Activated T-helper 1 cell treated with anti-CD3 and anti-CD28 coated beads, Interleukin-2, amount 50 U/mL, for 16 hours (primary cell): ENCODE measurements at places on chromosomes 1 and 21.

DNA sequence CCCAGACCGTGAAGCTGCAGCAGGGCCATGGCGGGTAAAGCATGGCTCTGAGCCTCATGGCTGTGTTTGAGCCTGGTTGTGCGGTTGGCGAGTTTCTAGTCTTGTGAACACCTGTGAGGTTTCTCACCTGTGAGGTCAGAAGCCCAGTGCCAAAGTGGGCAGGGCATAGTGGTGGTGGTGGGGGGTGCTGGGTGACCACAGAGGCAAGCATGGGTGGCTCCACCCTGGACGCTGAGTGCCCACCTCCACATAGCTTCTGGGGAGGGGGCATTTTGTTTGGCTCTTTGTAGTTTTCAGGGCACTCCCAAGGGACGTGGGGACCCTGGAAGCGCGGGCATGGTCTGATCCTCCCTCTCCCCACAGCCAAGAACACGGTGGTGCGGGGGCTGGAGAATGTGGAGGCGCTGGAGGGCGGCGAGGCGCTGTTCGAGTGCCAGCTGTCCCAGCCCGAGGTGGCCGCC, 91.1 kb downstream of the TRIM11 start:
- no peak for DNase-seq

DNA sequence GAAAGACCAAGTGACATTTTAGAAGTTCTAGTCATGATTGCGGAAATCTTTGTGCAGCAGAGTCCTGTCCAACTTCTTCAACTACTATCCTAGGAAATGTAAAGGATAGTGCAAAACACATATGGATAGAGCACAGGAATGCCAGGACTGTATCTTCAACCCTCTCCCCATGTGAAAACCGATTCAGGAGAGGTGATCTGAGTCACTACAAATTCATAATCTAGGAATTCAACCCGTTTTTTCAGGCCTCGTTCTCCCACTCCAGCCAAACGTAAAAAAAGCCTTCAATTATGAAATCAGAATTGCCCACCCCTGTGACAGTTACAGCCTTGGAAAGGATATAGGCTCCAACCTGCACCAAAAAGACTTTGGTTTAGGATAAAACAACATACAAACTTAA, 52.9 kb upstream of the RGS1 start:
- no peak for DNase-seq

DNA sequence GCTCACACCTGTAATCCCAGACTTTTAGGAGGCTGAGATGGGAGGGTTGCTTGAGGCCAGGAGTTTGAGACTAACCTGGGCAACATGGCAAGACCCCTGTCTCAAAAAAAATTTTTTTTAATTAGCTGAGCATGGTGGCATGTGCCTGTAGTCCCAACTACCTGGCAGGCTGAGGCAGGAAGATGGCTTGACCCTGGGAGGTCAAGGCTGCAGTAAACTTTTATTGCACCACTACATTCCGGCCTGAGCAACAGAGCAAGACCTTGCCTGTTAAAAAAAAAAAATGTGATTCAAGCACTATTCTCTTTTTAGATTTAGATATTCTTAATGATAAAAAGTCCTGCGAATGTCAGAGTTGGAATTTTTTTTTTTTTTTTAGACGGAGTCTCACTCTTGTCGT, 102.5 kb upstream of the L1TD1 start:
- no peak for DNase-seq

GRCh38 chr1:85058311-85058710, 10.0 kb upstream of the MCOLN3 start:
- no peak for DNase-seq

GRCh38 chr1:16141573-16142336, 14.1 kb downstream of the EPHA2 start:
- DNase-seq: no peak

- no peak for DNase-seq
These were observed 94.4 kb downstream of the COLGALT2 start for GRCh38 chr1:183942933-183943693.

GRCh38 chr21:29812947-29813346, 126.8 kb downstream of the GRIK1 start:
- no peak for DNase-seq

GRCh38 chr21:46617267-46618051, 12.6 kb upstream of the S100B start:
- DNase-seq: no peak

- no peak for DNase-seq
These were observed 15.8 kb downstream of the KCNQ4 start for GRCh38 chr1:40799351-40799867.

- no peak for DNase-seq
These were observed 35.0 kb upstream of the RD3 start for GRCh38 chr1:211527006-211527405.

DNA sequence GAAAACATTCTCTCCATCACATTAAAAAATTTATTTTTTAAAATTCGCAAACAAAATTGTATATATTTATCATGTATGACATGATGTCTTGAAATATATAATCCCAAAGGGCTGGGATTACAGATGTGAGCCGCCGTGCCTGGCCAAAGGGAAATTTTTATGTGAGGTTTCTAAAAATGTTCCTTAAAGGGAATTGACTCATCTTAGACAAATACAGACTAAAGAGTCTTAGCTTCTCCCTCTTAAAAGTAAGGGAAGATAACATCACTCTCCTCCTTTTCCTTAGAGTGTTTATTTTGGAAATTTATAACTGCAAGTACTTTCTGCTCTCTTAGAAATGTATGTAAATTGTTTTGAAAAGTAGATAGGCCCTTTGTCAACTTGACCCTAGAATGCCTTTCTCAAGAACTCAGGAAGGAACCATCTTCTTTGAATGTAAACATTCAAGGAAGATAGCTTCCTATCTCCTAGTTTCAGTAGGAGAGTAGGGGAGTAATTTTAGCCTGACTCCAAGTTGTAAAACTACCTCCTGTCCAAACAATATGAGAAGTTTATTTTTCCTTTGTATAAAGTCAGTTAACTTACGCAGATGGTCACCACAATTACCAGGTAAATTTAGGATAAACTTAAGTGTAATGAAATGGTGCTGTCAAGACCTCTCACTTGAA, 59.5 kb downstream of the C21orf91 start:
- no peak for DNase-seq

- peak; percentile 59 for DNase-seq
These were observed 37.1 kb upstream of the EPB41 start for GRCh38 chr1:28877132-28877781.

DNA sequence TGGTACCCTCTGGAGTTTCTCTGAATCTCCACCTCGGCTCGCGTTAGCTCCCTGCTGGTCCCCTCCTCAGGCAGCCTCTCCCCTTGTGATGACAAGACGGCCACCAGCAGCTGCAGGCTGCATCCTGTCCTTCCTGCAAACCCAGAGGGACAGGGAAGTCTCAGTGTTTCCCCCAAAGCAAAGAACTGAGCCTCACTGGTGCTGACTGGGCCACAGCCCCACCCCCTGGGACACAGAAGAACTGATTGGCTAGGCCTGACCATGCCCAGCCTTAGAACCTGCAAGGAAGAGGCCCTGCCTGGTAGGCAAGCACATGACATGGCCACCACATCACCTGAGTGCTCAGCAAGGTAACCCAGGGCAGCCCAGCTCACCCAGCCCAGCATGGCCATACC, 34.6 kb downstream of the TMEM51 start:
- no peak for DNase-seq

- no peak for DNase-seq
These were observed 181.8 kb upstream of the L1TD1 start for GRCh38 chr1:62012836-62013235.

DNA sequence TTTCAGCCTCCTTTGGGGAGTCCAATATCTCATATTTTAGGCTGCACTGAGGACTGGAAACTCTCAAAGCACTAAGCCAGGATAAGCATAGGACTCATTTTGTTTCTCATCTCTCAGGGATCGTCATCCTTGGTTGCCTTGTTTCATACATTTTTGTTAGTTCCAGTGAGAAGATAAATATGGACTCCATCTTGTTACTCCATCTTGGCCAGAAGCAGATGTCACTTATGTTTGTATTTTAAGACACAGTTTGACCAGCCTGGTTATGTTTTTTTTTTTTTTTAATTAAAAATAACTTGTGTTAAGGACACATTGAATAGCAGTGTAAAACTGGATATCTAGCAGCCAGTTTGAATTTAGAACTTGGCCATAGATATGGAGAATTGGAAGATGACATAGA, 34.7 kb downstream of the DISP3 start:
- no peak for DNase-seq

- no peak for DNase-seq
These were observed 42.9 kb upstream of the MPZL1 start for GRCh38 chr1:167678838-167679237.

- DNase-seq: no peak
These were observed 5.1 kb upstream of the HP1BP3 start for GRCh38 chr1:20792196-20792595.

DNA sequence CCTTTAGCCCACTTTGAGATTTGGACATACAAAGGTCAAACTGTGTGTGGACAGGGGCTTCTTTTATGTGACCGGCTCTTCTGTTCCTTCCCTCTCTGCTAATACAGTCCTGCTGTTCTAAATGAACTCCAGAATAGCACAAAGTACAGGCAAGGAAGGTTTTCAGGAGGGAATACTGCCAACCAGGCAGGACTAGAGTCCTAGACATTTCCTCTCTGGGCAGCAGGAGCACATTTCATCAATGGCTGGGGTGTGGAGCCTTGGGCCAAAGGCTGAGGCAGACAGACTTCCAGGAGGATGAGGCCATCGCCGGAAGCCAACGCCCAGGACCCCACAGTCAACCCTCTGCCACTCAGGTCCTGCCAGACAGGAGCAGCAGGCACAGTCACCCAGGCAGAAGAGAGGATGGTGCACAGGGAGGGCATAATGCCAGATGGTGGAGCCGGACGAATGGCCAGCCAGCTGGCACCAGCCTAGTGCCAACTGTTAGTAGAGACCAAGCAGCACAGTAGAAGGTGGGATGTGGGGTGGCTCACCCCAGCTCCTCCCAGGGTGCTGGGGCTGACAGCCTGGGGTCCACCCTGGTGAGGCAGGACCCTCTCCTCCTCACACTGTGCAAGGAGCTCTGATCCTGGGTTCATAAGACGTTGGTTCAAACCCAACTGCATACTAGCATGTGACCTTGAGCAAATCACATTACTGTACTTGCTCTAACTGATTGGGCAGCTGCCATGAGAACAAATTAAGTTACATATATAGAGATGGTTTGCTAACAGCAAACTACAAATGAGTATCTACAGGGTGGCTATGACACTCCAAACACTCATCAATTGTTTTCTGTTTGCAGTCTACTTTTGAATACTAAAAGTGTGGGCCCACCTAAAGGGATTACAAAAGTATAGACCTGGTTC, 410.7 kb downstream of the SIPA1L2 start:
- no peak for DNase-seq

GRCh38 chr1:207173396-207173795, 69.4 kb downstream of the C4BPA start:
- no peak for DNase-seq

- DNase-seq: no peak
These were observed 11.0 kb upstream of the RHBG start for GRCh38 chr1:156357977-156358376.

DNA sequence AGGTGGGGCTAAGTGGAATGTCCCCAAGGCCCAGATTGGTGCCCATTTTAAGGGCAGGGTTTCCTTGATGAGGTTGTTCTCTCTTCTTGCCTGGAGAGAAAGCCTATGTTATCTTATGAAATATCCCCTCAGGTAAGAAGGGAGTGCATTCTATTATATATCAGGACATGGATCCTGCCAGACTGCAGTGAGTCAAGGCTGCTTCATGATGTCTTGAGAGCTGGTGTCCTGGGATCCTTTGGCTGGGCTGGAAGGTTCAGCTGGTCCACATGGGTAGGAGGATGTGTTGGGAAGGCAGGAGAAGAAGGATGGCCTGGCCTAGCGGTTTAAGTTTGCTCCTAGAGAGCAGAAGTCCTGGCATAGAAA, 207.6 kb downstream of the ROR1 start:
- no peak for DNase-seq

DNA sequence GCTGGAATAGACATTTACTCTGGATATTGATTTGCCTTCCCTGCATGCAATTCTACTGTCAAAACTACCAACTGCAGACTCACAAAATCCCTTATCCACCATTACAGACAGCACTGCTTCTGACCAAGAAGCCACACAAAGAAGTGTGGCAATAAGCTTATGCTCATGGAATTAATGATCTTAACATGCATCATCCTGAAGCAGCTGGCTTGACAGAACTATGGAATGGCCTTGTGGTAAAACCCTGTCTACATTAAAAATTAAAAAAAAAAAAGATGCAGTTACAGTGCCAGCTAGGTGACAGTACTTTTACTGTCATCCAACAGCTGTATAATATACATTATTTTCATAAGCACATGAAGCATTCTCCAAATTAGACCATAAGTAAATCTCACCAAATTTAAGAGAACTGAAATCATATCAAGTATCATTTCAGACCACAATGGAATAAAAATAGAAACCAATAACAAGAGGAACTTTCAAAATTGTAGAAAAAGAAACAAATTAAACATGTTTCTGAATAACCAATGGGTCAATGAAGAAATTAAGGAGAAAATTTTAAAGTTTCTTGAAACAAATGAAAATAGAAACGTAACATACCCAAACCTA, 70.7 kb downstream of the SCMH1 start:
- no peak for DNase-seq

DNA sequence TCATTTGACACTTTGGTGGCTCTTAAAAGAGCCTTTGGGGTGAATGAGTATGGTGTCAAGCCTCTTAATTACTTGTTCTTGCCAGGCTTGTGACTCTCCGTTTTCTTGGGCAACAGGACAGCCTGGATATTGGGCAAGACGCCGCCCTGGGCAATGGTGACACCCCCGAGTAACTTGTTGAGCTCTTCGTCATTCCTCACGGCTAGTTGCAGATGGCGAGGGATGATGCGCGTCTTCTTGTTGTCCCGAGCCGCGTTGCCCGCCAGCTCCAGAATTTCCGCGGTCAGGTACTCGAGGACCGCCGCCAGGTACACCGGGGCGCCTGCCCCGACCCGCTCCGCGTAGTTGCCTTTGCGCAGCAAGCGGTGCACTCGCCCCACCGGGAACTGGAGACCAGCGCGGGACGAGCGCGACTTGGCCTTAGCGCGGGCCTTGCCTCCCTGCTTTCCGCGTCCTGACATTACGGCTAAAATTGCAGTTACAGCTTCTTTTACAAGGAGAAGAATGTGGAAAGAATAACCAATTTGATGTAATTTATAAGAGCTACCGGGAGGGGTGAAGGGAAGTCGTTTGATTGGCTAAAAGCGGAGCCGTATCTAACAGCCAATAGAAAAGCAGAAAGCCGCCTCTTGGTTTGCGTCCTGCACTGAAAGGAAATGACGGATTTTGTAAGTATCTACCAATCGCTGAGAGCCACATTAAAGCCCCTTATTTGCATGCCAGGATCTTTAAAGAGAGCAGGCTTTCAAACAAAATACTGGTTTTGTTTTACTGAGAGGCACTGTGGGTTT, 11.7 kb upstream of the BOLA1 start:
- DNase-seq: peak; percentile 32

- DNase-seq: no peak
These were observed 19.5 kb upstream of the CYP4X1 start for GRCh38 chr1:47003896-47004403.

DNA sequence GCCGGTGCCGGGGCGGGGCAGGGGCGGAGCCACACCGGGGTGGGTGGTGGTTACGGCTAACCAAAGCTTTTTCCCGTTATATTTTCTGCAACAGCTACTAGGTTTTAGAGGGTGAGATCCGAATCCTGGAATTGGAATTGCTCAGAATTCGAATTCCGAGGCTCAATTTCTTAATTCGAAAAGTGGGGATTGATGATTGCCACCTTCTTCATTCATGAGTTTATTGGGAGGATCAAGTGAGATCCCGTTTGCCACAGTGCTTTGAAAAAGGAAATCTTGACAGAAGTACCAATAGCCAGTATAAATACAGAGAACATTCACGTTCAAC, 207 bp upstream of the SVBP start:
- no peak for DNase-seq

GRCh38 chr21:33974513-33975468, 59.2 kb upstream of the ATP5PO start:
- no peak for DNase-seq
